Stimulated activated CD8-positive, alpha-beta memory T cell treated with anti-CD3 and anti-CD28 coated beads, Interleukin-4, amount 100 ng/mL, for 48 hours (primary cell): ENCODE measurements at places on chromosomes 16 and 17.
A peak's percentile ranks its signal among the peaks of the same experiment; 100 is the strongest.

DNA sequence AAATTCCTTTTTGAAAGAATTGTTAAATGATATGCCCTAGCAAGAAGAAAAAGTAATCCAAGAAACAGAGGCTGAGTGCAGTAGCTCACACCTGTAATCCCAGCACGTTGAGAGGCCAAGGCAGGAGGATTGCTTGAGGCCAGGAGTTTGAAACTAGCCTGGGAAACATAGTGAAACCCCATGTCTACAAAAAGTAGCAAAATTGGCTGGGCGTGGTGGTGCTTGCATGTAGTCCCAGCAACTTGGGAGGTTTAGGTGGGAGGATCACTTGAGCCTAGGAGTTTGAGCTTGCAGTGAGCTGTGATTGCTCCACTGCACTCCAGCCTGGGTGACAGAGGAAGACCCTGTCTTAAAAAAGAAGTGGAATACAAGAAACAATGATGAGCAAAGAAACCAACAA, 56.1 kb downstream of the NT5M start:
- DNase-seq, result no peak

DNA sequence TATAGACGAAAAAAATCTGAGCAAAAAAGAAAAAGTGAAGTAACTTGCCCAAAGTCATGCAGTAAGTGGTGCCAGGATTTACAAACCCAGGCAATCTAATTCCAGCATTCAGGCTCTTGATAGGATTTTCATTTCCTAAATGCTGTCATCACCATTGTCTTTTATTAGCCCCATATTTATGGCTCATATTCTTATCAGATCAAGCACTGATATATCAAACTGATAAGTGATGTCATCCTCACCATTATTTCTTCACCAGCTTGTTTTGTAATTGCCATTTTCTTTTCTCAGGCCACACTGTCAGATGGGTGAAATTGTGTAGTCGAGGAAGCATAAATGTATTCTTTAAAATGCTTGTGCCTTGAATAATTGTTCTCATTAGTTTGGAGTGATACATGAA, 1.3 kb downstream of the RAD51C start:
- no peak for DNase-seq

- no peak for DNase-seq
These were observed 23.7 kb downstream of the ACSF3 start for GRCh38 chr16:89117227-89117974.

GRCh38 chr17:53100126-53100525, 722.6 kb upstream of the KIF2B start:
- DNase-seq, result no peak

- DNase-seq, result no peak
These were observed 87.3 kb upstream of the RPL38 start for GRCh38 chr17:74116087-74116717.

DNA sequence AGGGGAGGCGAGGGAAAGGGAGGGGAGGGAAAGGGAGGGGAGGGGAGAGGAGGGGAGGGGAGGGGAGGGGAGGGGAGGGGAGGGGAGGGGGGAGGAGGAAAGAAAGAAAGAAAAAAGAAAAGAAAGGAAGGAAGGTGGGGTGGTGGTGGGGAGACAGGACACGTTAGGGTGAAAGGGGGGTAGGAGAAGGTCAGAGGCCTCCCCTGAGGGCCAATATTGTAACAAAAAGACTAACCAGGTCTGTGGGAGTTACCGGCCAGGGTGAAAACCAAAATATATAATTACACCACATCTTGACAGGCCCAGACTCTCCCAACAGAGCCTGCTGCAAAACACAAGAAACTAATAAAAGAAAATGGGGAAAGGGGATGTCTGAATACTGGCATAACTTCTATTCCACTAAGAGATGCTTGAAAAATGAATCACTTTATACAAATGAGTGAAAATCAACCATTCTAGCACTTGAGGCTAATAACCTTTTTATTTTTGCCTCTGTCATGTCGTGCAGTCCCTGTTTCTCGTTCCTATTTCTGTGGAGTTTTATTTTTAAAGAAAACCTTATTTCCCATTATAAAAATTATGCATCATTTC, 10.0 kb downstream of the WDR45B start:
- no peak for DNase-seq

- no peak for DNase-seq
These were observed 2.0 kb downstream of the MRM3 start for GRCh38 chr17:784143-784542.

DNA sequence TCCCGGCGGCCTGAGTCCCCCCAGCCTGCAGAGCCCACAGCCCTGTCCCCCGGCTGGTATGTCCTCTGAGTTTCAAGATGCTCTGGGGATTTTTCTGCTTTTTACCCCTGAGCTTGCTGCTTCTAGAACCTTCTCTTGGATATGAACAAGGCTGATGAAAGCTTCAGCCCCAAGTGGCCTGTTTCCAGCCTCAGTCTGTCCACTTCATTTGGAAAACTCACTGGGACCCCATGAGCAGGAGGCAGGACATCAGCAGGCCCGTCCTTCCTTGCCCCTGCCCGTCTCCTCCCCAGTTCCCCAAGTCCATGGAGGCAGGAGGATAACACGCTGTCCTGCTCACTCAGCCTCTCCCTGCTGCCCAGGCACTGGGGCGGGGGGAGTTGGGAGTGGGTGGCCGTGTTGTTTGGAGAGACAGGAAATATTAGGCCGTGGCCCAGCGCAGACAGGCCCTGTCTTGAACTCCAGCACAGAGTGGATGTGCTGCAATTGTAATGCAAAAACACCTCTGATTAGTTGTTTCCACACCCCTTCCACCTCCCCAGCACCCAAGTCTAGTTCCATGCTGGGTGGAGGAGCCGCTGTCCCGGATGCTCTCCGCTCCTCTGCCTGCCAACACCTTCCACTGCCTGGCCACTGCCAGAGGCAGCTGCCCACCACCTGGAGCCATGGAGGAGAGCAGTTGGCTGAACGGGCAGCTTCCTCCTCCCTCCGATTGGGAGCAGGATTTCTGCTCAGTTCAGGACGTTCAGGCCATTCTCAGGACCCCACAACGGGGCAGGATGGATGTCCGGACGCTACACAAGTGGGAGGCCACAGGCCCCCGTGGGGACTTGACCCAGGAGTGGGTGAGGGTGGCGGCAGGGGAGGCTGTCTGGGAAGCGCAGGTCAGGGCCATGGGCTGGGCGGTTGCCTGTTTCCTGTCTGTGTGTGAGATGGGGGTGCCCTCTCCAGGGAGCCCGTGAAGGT, 216.9 kb upstream of the GSE1 start:
- no peak for DNase-seq

DNA sequence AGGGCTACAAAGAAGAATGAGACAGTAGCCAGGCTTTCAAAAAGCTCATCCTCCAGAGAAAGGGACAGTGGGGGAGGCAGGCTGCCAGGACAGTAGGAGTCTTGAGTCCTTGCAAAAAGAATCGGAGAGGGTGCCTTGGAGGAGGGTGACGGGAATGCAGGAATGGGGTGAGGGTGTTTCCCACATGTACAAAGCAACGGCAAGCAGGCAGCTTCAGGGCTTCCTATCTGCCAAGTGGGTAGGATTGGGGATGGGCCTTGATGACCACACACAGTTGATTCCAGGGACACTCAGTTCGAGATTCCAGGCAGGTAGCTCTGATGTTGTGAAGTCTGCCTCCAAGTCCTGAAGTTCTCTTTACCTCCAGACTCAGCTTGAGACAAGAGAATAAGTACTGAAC, 54.4 kb downstream of the C17orf67 start:
- no peak for DNase-seq

DNA sequence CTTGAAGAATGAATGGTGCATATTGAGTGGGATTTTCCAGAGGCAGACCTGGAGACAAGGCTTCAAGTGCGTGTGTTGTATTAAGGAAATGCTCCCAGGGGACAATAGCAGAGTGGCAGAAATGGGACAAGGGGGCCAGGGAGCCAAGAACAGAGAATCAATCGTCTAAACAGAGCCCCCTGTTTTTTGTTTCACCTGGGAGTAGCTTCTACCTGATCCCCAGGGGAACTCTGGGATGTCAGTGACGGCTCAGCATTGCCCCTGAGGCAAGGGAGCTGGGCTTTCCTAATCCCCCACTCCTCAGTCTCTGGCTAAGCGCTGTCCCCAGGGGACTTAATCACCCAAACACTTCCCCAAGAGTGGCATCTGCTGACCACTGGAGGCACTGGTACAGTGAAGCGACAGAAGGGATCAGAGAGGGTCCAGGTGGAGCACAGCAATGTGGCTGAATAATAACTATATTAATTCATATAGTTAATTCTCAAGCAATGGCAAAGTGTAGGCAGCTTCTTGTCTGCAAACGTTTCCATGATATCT, 35.7 kb upstream of the C16orf78 start:
- no peak for DNase-seq

DNA sequence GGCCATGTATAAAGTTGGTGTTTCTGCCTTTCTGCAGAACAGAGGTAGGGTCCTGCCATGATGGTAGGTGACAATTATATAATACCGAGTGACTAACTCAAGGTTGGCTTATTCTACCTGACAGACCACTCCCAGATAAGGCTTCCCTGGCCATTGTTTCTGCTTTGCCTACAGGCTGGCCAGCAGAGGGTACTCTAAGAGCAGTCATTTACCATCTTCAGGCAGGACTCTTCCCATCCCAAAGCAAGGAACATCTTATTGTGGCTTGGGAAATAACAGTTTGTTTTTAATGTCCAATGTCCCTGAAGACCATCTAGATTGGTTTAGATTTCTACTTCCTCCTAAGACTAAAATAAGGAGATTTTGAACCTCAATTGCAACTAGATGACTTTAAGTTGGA, 74.1 kb downstream of the SNX11 start:
- DNase-seq, result no peak

GRCh38 chr16:11560701-11561453, 25.8 kb downstream of the LITAF start:
- peak; percentile 60 for DNase-seq

GRCh38 chr17:2792366-2793169, 3.7 kb upstream of the RAP1GAP2 start:
- DNase-seq, result peak; percentile 86

GRCh38 chr17:22131740-22132139, 439.4 kb downstream of the KCNJ18 start:
- no peak for DNase-seq

DNA sequence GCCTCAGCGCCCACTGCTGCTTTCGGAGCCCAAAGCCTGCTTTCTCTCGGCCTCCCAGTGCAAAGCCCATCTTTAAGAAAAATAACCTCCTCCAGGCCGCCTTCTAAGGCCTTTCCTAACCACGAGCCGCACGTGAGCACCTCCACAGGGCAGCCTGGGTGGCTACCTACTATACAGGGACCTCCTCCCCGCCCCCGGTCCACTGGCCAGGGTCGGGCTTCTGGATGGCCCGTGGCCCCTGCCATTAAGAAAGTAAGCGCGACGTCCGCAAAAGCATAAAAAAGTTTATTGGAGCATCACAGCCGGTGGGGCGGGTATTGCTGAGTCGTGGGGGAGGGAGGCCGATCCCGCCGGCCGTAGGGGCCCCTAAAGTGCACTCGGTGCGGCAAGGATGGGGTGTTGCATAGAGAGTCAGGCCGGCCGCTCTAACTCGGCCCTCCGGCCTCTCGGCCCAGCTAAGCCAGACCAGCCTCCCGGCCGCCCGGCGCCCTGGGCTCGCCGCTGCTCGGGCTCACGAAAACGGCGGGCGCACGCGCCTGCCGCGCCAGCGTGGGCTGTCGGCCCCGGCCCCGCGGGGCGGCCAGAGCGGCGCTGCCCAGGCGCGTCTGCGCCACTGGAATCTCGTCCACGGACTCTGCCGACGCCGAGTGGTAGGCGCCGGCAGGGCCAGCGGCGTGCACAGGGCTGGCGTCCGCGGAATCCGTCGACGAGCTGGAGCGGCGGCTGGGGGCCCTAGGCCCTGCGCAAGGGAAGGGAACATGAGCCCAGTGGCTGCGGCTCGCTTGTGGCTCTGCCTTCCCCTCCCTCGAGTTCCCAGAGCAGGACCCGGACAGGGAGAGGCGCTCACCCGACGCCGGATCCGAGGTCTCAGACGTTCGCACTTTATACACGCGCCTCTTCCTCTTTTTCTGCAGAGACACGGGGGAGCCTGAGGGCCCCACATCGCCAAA, 1.1 kb upstream of the TPPP3 start:
- no peak for DNase-seq

DNA sequence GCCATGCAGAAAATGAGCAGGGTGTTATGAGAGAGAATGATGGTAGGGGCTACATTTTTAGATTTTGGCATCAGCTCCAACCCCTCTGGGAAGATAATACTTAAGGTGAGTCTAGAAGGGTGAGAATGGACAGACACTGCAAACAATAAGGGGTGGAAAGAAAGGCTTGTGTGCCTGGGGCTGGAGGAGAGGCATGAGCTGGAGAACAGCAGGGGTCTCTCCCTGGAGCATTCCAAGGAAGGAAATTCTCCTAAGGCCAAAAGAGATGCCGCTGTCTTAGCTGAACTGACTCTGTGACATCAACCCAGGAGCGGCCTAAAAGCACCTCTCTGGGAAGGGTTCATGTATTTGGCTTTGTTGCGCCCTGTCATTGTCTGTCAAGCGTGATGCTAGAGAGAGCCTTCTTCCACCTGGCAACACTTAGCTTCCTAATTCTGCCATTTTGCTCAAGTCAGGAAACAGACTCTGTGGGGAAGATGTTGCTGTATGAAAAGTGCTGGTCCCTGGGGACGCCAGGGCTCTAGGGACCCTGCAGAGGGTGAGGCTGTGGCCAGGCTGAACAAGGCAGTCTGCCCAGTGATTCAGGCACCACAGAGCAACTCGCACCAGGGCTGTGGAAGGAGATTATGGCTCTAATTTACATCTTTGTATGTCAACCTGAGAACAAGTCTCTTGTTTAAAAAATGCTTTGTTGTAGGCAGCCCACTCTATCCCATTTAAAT, 225.7 kb downstream of the CBLN1 start:
- no peak for DNase-seq

GRCh38 chr17:22202702-22203101, 510.4 kb downstream of the KCNJ18 start:
- DNase-seq, result no peak

GRCh38 chr16:15509051-15509592, 74.7 kb downstream of the BMERB1 start:
- peak; percentile 28 for DNase-seq

- no peak for DNase-seq
These were observed 71.2 kb upstream of the MRTFB start for GRCh38 chr16:13999895-14000425.

GRCh38 chr17:16361874-16362273, 8.6 kb upstream of the CENPV start:
- no peak for DNase-seq

GRCh38 chr17:12995106-12995895, 22.5 kb downstream of the ELAC2 start:
- no peak for DNase-seq

GRCh38 chr16:624526-625070, 6.2 kb upstream of the WFIKKN1 start:
- DNase-seq, result no peak

GRCh38 chr16:13068912-13069583, 167.7 kb downstream of the SHISA9 start:
- no peak for DNase-seq

DNA sequence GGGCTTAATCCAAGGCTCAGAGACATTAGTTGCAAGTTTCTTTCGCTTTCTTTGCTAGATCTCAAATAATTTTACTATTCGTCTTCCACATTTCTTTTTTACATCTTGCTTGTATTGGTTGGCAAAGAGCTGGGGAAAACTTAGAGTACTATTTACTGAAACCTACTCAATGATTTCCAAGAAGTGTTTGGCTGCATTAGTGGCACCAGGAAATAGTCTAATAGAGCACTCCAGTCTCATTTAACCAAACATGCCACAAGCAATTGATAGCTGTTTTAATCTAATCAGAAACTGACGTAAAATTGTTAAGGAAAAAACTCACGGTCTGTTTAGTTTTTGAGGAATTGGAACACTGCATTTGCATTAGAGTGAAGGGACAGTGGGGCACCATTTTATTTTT, 29.0 kb downstream of the NUP93 start:
- DNase-seq, result no peak

GRCh38 chr17:79337053-79337452, 262.4 kb downstream of the ENGASE start:
- DNase-seq, result no peak
